ENCODE measurements at places on chromosomes 1 and 21.

GRCh38 chr1:27000090-27000816, 6.8 kb downstream of the TRNP1 start:
- no peak for DNase-seq

- no peak for DNase-seq
Observed at GRCh38 chr1:229185963-229186362, 84.9 kb upstream of the RAB4A start.

DNA sequence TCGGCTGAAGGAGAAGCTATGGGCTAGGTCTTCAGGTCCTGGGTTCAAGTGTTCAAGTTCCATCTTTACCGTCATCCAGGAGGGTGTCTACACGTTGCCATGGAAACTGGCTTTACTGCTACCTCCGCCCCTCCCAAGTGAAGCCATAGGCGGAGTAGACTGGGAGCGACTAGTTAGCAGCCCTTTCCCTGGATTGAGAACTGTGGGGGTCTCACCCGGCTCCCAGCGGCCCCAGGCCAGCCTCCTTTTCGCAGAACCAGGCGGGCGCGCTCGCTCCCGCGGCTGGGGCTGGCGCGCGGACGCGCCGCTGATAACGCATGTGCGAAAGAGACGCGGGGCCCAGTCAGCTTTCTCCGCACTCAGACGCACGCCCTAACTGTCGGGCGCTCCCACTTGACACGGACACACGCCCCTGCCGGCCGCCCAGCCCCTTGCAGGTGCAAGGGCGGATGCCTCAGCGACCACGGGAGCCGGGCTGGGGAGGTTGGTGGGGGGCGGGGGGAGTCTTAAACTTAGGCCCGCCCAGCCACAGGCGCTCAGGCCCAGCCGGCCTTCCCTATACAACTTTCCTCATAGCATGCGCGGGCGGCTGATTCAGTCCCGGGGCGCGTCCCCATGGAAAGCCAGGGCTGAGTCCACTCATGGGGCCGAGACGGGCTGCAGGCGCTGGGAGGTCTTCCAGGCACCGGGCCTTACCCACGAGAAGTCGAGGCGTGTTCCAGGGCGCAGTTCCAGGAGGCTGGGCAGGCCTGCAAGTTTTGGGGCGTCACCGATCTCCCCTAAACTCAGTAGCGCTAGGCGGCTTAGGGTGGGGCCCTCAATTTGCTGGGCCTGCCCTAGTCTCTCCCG, 7.4 kb downstream of the EFNA4 start:
- DNase-seq, result no peak

- DNase-seq, result no peak
Observed at GRCh38 chr1:208161005-208161404, 83.2 kb downstream of the PLXNA2 start.

- DNase-seq, result no peak
Observed at GRCh38 chr1:98949621-98950020, 55.0 kb downstream of the PLPPR5 start.

DNA sequence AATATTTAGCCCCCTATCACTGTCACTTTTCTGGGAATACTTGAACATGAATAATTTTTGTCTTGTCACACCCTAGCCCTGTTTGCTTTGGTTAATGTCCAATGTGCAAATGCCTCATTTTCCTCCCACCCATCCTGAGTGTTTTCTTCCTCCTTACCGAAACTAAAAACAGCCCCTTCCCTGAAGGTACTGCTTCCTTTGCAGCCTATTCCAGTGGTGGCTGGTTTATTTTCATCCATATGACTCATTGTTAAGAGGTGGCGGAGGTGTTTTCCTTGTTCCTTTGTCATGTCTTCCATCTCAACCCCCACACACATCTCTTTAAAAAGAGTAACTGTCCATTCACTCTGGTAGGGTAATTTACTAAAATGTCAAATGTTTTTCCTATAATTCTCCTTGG, 40.4 kb downstream of the CD55 start:
- no peak for DNase-seq

GRCh38 chr1:153957744-153958110, 685 bp downstream of the CRTC2 start:
- DNase-seq, result no peak

DNA sequence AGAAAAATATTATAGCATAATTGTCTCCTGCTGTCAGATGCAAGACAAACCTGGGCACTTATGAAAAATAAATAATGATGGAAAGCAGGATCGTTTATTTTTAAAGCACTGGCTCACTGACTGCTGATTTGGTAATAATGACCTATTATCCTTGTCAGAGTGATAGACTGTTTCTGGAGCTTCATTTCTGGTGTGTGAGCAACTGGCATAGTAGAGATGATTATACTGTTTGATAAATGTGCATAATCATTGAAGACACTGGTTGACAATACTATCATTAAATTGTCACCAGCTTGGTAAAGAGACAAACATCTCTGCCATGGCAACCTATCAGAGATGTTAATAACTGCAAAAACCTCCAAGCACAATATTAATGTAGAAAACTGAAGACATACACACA, 179.9 kb upstream of the ZNF644 start:
- no peak for DNase-seq

DNA sequence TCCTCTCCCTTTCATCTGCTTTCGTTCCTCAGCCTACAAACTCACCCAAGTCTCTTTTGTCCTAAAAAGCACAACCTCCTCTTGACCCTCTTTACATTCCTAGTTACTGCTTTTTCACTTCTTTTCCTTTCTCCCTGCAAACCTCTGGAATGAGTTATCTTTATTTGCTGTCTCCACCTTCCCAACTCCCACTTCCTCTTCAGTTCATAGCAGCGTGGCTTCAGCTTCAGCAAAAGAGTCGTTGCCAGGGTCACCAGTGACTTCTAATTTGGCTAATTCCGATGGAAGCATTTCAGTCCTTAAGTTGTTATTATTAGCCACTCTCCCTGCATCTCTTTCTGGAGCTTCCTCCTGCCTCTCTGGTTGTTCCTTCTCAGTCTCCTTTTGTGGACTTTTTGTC, 6.2 kb upstream of the TMEM54 start:
- no peak for DNase-seq

DNA sequence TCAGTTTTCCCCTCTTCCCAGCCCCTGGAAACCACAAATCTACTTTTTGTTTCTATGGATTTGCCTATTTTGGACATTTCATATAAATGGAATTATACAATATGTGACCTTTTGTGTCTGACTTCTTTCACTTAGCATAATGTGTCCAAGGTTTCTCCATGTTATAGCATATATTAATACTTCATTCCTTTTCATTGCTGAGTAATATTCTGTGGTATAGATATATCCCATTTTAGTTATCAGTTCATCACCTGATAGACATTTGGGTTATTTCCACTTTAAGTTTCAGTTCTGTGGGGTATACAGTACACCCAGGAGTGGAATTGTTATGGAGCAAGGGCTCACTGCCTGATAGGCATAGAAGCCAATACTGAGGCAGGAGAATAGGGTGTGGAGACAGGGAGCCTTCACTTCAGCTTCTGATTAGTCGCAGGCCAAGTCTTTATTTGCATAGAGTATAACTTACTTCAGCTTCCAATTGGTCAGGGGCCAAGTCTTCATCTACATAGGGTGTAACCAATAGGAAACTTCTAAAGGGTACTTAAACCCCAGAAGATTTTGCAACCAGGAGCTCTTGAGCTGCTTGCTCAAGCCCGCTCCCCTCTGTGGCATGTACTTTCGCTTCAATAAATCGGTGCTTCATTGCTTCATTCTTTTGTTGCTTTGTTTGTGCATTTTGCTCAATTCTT, 8.3 kb upstream of the NVL start:
- DNase-seq, result no peak

DNA sequence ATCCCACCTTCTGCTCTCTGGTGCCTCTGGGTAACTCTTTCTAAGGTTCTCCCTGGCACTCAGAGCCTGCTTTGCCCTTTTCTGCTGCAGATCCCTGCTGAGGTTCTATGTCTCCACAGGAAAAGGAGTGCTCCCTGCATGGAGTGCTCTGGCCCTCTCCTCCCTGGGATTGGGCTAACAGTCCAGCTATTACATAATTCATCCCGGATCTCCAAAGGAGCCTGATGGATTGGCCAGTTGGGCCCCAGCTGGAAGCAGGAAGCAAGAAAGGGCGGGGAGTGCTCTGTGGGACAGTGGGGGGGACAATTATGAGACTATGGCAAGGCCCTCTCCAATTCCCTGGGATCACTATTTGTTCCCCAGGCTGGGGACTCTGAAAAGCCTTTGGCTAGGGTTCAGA, 51.9 kb upstream of the GOLT1A start:
- no peak for DNase-seq
